ENCODE measurements at places on chromosomes 5 and 9.

DNA sequence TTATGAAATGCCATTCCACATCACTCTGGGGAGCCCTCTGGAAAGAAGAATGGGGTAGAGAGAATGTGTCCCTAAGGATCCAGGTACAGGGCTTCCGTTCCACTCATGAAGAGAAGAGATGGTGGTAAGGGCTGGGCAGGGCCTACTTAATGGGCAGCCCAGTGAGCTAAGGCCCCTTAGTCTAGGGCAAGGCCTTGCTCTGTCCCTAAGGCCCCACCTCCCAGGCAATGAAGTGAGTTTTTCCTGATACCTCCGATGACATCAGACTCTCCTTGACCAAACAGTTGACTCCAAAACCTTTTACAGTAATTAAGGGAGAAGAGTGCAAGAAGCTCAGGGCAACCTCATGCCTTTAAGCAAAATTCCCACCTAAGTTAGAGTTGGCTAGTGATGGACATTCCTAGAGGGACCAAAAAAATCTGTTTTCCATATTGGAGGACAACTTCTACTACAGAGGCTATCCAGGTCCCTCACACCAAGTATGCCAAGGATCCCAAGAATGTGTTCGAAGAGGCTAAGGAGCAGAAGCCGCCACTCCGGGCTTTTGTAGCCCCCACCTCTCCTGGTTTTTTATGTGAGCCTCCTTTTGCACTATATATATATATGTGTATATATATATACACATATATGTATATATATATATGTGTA lies 5.9 kb downstream of the KLF9 start:
- no peak for DNase-seq

- DNase-seq, result no peak
Observed at GRCh38 chr9:98804083-98804482, 3.4 kb upstream of the GALNT12 start.

GRCh38 chr9:133978899-133979272 lies 13.2 kb downstream of the VAV2 start:
- no peak for DNase-seq

DNA sequence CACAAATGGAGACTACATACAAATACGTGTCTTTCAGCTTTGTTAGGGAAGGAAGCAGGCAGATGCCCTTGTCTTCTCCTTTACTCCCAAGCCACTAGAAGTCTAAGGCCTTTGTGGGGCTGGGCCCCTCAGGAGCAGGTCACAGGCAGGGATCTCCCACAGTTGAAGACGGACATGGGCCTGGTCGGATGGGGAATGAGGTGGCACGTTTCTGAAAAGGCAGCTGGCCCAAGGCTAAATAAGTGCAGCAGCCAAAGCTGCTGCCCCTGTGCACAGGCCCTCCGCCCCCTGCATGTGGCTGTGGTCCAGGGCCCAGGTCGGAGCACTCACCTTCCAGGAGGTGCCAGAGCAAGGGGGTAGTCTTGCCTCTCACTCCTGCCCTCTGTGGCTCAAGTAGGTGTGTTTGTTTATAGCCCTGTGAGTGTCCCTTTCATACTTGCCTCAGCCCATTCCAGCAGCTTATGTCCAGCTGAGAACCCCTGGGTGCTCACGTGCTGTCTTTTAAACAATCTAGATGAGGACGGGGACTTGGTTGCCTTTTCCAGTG lies 1.8 kb downstream of the SQSTM1 start:
- DNase-seq, result no peak

All from AG09319 (cell line).